Nucleus accumbens (tissue), 56 donors: ENCODE measurements at places on chromosomes 11 and 22.

GRCh38 chr11:2928605-2929530 is at the start of gene PHLDA2:
Gene PHLDA2 (minus strand): TSS chr11:2929420. CDS start chr11:2929364, 56 bp downstream.
- DNase-seq, result no peak

GRCh38 chr22:42459287-42460063 is 27.3 kb upstream of the NFAM1 start:
- no peak for DNase-seq

- DNase-seq, result no peak
These were observed 30.8 kb upstream of the SORL1 start for GRCh38 chr11:121421149-121421901.

DNA sequence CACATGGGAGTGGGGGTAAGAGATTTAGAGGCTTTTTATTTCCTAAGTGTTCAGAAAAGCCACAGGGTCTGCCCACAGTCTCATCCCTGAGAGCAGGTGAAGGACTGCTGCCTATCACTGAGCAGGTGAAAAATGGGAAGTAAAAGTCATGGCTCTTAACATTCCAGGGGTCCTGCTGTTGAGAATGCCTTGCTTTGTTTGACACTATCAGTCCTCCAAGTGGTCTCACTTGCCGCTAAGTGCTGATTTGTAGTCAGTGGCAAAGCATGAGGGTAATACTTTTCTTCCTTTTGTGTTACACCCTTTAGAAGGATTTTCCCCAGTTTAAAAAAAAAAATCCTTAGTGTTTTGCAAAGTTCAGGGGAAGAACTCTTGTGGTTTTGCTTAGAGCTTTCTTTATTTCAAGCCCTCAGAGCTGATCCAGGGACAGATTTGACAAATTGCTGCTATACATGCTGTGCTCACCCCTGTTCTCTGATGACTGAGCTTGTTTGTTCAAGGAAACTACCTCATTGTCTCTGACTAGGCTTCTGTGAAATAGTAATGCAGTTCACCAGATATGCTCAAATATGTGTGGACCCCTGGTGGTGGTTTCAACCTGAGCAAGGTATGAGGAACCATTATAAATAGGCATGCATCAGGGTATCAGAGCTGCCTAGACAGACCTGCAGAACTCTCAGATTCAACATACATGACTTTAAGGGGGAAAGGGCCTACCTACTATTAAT is 141.0 kb downstream of the ARHGAP42 start:
- DNase-seq, result no peak

- no peak for DNase-seq
These were observed 29.8 kb downstream of the OR6Q1 start for GRCh38 chr11:58060535-58060934.

- no peak for DNase-seq
These were observed 74.3 kb downstream of the GRAMD1B start for GRCh38 chr11:123504401-123504800.

GRCh38 chr11:125375146-125375545 is 120.9 kb downstream of the FEZ1 start:
- DNase-seq, result no peak

DNA sequence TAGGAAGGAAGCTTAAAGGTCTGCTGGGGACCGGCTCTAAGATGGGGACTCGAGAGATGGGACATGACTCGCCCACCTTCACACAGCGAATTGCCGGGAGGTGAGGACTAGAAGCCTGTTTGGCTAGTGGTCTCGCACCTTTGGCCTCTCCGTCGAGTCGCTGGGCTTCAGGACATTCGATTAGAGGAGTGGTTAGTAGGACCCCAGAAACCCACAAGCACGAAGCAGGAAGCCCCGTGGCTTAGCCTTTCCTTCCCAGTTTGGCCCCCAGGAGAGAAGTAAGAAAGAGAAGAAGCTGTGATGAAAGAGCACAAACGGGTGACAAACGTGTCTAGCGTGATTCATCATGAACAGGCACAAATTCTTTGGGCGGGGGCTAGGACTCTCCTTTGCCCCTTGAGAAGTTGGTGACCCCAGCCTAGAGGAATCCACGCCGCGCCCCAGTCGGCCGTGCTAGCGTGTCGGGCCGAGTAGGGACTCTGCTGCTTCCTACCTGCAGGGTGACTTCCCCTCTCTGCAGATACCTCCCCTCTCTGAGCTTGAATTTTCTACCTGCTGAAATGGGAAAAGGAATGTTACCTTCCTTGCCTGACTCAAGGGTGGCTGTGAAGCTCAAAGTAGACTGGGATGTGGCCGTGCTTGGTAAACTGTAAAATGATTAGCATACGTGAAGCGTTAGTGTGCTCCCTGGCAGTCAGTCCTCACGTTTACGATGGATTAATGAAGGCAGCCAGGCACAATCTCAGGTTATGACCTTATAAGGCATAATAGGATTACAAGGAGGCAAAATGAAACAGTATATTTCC is 1.1 kb upstream of the ADM start:
- no peak for DNase-seq

DNA sequence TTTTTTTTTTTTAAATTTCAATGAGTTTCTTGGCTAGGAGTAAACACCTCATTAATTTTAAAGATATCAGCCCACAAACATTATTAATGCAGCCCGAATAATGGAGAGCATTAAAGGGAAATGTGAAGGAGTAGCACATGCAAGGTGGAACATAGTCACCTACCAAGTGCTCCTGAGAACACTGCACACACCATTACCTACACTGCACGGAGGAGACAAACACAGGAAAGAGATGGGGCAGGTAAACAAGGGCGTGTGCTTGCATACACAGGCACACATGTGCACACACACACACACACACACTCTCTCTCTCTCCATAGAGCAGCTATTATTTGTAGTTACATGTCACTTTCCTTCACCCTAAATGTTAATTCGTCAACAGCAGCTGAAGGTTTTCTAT is 30.2 kb downstream of the HTR3B start:
- no peak for DNase-seq
